Cortex of kidney (tissue), 1 donor: ENCODE measurements at places on chromosomes 5 and 9.

DNA sequence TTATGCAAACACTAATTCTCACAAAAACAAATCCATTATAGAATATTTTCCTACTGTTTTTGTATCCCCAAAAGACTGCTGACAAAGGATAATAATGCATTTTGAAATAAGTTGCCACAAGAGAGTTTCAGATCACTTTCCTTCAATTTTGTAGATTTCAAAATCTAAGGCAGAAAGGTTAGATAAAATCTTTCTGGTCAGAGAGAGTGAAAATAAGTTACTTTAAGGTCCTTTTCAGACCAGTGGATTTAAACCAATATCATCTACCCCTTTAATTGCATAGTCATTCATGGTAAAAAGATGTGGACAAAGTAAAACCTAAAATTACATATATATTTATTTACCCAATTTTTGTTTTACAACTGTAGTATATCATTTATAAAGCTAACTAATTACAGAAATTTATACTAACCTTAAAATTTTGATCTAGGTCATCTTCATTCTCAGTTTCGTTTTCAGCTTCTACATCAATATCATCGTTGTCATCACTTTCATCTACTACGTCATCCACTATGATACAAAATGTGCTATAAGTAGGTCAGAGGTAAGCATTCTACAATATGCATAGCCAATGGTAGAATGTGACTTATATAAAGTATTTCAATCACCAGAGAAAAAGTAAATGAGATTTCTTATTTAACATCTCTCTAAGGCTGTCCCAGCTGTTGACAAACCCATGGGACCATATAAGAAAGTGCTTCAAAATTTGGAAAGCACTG lies 95.7 kb downstream of the AGTPBP1 start:
- no peak for DNase-seq

GRCh38 chr9:86660146-86660943 lies 287.0 kb downstream of the GAS1 start:
- DNase-seq = no peak

- DNase-seq = no peak
Observed at GRCh38 chr9:12961276-12961809, 186.5 kb downstream of the LURAP1L start.

DNA sequence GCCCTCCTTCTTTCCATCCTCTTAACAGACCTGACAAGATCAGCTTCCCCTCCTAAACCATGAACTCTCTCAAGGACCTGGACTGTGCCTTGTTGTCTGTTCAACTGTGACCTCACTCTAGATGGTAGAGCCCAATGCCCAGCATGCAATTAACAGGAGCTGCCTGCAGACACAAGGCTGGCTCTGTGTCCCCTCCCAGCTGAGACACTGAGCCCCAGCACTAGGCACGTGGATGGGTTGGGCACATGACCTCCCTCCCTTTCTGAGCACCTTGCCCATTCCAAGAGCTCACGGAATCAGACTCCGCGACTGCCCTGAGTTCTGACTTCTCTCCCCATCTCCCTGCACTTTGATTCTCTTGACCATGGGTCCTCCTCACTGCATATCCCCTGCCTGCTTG lies 93.5 kb upstream of the LRRTM2 start:
- DNase-seq = no peak

- no peak for DNase-seq
Observed at GRCh38 chr5:172777881-172778814, 7.2 kb upstream of the DUSP1 start.

DNA sequence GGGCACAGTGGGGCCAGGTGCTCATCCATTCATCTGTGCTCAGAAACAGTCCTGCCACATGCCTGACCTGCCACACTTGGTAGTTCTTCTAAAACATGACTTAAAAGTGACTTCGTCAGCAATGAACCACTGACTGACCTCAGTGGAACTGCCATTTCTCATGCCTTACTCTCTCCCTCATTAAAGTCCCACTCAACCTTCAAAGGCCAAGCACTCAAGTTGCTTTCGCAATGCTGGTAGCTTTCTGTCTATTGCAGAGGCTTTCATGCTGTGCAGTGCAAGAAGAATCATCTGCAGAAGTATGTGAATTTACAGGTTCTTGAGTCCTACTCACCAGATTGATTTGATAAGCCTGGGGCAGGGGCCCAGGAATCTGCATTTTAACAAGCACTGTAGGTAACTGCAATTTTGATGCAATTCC lies 23.9 kb downstream of the B4GALT1 start:
- DNase-seq = no peak

- no peak for DNase-seq
Observed at GRCh38 chr9:6443661-6444060, 30.7 kb downstream of the UHRF2 start.

- no peak for DNase-seq
Observed at GRCh38 chr9:13034694-13035002, 244.8 kb downstream of the MPDZ start.

GRCh38 chr9:78304357-78304756 lies 7.4 kb downstream of the PSAT1 start:
- DNase-seq = no peak

DNA sequence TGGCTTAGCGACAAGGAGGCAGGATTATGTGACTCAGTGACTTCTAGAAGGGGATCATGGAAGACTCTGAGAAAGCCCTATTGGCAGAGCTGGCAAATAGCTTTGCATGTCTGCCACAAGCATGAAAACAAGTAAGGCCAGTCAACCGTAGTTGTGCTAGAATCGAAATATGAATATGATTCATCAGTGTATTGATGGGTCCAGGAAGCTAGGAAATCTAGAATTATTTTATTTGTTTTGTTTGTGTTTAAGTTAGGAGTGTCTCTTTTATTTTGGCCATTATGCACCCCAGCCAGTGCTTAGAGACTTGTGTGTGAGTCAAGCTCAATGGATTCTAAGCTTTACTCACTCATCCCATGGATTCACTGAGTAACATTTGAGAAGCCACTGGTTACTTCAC lies 3.8 kb upstream of the ITGA2 start:
- DNase-seq = no peak

GRCh38 chr5:167985373-167985772 lies 306.1 kb upstream of the WWC1 start:
- no peak for DNase-seq

DNA sequence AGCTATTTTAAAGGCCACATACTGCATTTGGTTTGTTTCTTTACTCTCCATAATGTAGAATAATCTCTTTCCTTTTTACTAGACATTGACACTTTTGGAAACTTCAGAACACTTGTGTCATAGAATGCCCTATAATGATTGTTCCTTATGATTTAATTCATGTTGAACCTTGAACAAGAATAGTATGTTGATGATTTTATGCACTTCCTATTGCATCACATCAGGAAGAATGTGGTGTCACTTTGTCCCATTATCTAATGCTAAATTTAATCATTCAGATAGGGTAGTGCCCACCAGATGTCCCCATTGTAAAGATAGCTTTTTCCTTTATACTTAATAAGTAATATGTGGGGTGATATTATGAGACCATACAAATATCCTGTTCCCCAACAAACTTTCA lies 19.4 kb upstream of the DEPDC1B start:
- DNase-seq = no peak
